ENCODE measurements at places on chromosomes 11 and 22. TPM values are rescaled to one million over a fixed set of nuclear protein-coding genes. Genes with fewer than 3 reads are reported as not detected.

Gene WNT11
- 0.37 TPM for total RNA-seq

Gene CLTCL1
- total RNA-seq = 34.4 TPM

Gene SLC17A6
- not detected for total RNA-seq

Gene SCGB1C1
- total RNA-seq = not detected

Gene OR2AG2
- total RNA-seq = 0.28 TPM

Gene PHF21B
- not detected for total RNA-seq

Gene TMEM80
- total RNA-seq = 10.1 TPM

Gene CASP5
- not detected for total RNA-seq

Gene TMPRSS13
- not detected for total RNA-seq

Gene OR56A1
- under 0.01 TPM for total RNA-seq

Gene SPTBN2
- total RNA-seq = 5.7 TPM

Gene MMP27
- total RNA-seq = not detected

Gene ZFTA
- total RNA-seq = 18.8 TPM

Gene C22orf15
- 3.3 TPM for total RNA-seq

Gene NAALADL1
- total RNA-seq = 17.3 TPM

Gene OR5B21
- not detected for total RNA-seq

Gene HEPHL1
- 0.09 TPM for total RNA-seq
